Caki2 (cell line): ENCODE measurements at places on chromosomes 3 and 15. TPM values are rescaled to one million over a fixed set of nuclear protein-coding genes. Genes with fewer than 3 reads are reported as not detected.
A peak's percentile ranks its signal among the peaks of the same experiment; 100 is the strongest.

ZPLD1 gene
- total RNA-seq: 0.84 TPM in 1 of 2 replicates, not detected in the other

SPATA12 gene
- 0.43 and 1.0 TPM in 2 replicates for total RNA-seq

GOLGA6D gene
- not detected in 2 replicates for total RNA-seq

ECE2 gene
- not detected in 2 replicates for total RNA-seq

GPR149 gene
- not detected in 2 replicates for total RNA-seq

FBXL2 gene
- 5.7 and 8.0 TPM in 2 replicates for total RNA-seq

CLDN11 gene
- total RNA-seq: 21.1 and 30.2 TPM in 2 replicates

PLSCR2 gene
- not detected in 2 replicates for total RNA-seq

KLHL6 gene
- total RNA-seq: not detected in 2 replicates

PYGO1 gene
- 0.96 and 1.9 TPM in 2 replicates for total RNA-seq

FOXB1 gene
- not detected in 2 replicates for total RNA-seq

SOX2 gene
- not detected in 2 replicates for total RNA-seq

IQCF5 gene
- not detected in 2 replicates for total RNA-seq

EFHB gene
- 1.6 and 1.8 TPM in 2 replicates for total RNA-seq

TTLL13 gene
- total RNA-seq: 0.07 and 4.3 TPM in 2 replicates

ABI3BP gene
- 0.10 TPM in 1 of 2 replicates, not detected in the other for total RNA-seq

HTD2 gene
- total RNA-seq: 7.9 and 8.7 TPM in 2 replicates

GRCh38 chr3:50698269-50698668 is 23.5 kb downstream of the DOCK3 start:
- DNase-seq: no peak

DNA sequence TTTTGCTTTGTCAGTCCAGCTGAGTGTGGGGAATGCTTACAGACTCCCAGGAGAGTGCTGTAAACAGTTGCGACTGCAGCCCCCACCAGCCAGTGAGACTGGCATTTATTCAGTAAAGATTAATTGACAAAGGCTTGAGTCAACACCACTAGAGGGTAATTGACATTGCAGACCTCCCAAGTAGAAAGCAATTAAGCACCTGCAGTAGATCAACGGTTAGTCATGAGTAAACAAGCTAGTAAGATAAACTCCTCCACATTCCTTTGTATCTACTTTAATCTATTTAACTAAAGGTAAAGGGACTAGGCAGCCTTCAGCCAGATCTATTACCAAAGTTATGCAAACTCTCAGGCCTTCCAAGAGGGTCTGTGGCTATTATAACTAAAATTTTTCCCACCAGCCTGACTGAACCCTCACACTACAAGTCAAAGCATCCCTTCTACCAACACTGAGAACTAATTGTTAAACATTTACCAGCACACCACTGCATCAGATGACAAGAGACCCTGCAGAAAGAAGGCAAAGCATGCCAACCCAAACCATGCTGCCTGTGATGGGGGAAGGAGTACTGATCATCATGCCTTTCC is 30.5 kb upstream of the GALNT15 start:
- peak; percentile 65 for DNase-seq

DNA sequence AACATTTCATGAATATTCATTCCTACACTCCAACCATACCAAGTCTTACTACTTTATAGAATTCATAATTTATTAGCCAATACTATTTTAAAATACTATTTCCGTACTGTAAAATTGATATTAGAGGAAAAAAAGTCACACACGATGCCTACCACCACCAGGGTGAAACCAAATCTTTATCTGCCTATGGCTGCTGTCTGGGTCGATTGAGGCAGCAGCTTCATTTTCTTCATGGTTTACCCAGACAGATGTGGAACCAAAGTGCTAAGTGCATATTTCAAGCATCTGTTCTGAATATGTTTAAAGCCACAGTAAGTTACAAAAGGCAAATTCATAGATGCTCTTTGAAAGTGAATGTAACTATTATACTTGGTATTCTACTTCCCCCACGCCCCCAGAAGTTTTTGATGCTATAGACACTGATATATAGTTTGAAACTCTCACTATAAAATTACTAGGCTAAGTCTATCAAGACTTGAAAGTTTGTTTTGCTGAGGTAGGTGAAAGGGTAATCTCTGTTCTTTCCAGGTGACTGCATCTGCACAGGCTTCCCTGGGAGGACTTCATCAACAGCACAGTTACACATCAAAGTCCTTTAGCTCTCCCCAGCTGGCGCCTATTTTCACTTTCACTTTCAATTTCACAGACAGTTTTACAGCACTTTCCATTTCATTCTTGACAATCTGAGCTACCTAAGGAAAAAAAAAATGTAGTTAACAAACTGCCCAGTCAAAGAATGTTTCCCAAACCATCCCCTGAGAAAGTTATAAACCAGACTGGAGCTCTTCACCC is 113.9 kb downstream of the POLQ start:
- peak; percentile 36 for DNase-seq

- DNase-seq: no peak
Measured at GRCh38 chr3:9701711-9702110, 1.9 kb upstream of the CPNE9 start.

DNA sequence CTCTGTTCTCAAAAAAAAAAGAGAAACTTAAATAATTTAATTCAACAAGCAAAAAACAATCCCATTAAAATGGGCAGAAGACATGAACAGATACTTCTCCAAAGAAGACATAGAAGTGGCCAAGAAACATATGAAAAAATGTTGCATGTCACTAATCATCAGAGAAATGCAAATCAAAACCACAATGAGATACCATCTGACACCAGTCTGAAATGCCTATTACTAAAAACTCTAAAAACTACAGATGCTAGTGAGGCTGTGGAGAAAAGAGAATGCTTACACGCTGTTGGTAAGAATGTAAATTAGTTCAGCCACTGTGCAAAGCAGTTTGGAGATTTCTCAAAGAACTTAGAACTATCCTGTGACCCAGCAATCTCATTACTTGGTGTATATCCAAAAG is 382.9 kb downstream of the OTOL1 start:
- DNase-seq: no peak

GRCh38 chr3:52194485-52195290 is 3.3 kb upstream of the ALAS1 start:
- no peak for DNase-seq

DNA sequence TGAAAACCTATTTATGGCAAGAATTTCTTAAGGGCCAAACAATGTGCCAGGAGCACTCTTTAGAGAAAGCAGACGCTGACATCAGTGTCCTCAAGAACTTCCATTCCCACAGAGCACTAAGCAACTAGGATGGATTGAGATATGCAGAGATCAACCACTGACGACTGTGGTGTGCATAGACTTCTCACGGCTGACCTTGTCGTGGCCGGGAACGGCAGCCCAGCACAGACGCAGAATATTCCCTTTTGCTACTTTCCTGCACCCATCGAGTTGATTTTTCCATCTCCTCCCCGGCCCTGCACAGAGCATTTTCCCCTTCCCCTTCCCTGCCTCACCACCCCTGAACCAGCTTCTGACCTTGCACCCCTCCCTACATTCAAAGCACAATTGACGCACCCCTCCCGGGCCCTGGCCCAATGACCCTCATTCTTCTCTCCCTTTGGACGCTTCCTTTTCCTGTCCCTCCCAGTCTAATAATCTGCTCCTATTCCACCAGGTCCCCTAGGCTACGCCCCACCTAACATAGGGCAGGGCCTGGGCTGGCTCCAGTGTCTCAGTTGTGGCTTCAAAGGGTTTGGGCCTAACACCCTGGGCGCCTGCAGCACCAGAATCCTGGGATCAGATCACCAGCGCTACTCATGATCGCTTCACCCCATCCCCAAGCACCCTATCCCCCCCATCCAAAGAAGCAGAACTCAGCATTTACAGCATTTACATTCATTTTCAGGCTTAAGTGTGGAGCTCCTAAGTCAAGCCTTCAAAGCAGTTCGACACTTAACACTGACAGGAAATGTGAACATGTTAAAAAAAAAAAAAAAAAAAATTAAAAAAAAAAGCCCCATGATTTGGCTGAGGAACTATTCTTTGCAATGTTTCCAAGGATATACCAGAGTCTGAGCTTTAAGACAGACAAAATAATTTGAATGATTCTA is 151.2 kb downstream of the FOXP1 start:
- no peak for DNase-seq

DNA sequence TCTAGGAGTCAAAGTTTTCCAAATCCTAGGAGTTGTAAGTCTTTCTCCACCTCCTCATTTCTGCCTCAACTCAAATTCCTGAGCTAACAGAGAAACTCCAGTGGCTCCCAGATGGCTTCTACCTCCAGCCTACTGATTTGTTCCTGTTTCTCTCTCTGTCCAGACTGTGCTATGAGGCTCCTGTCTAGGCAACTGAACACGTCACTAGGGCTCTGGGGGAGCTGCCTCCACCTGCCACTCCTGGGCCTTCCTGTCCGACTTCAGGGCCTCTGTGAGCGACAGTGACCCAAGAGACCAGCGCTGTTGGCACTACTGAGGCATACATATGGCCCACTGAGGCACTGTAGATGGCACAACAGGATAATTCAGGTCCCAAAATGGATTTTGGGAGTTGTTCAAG is 71.4 kb downstream of the EXOG start:
- no peak for DNase-seq

DNA sequence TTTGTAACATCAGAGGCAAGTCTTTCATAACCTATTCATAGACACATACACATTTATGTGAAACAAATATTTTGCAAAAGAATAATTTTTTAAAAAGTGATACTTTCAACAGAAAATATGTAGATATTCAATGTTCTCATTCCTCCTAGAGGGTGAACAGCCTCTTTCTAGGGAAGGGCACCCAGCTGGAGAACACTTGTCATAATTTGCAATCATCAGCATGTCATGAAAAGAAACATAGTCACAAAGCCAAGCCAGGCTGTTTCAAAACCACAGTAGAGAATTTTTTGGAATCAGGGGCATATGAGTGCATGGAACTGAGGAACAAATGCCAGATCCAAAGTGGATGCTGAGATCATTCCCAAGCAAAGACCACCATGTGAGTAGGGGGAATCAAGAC is 406.9 kb upstream of the ADAMTS9 start:
- no peak for DNase-seq

DNA sequence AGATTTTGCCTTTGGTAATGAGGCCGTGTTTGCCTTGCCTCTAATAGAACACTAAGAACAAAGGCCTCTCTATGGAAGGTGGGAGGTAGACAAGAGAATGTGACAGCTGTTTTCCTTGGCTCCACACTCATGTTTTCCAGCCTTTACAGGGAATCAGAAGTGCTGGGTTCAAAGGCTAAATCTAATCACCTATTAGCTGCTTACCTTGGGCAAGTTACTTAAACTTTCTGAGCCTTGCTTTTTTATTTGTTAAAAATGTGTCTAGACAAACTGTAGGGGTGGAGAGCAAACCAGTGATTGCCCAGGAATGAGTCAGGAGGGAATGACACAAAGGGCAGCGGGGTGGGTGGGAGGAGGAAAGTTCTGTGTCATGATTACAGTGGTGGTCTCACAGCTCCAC is 179.0 kb downstream of the P3H2 start:
- DNase-seq: peak; percentile 97

GRCh38 chr3:14137004-14137403 is 12.2 kb downstream of the TMEM43 start:
- DNase-seq: no peak

DNA sequence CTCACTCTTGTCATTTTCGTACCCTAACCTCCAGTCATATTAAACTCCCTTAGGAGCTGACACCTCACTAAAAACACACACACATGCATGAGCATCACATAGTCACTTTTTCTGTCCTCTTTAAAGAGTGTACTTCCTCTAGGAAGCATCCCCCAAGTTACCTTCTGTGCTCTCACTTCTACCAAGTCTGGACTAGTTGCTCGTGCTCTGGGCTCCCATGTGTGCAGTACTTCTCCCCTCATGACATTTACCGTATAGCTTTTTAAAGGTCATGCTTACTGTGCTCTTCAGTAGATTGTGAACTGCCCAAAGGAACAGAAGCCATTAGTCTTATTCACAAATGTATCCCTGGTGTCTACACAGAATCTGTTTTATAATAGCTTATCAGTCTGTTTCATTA is 42.0 kb downstream of the CRYBG3 start:
- DNase-seq: no peak

DNA sequence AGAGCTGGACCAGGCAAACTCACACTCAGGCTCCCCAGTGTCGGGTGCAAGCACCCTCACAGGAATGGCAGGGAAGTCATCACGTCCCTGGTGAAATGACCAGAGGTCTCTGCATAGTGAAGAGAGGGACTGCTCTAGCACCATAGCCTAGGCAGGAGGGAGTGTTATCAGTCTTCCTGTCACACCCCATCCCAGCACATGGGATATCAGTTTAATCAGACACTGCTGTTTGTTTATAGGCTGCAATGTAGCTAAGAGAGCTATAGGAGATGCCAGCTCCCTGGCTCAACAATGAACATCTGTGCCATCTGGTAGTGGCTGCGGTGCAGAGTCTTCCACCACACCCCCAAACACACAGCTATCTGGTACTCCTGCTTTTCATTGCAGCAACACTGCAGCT is 776.6 kb downstream of the ZNF385D start:
- no peak for DNase-seq

- no peak for DNase-seq
Measured at GRCh38 chr3:73745526-73746191, 120.9 kb upstream of the PDZRN3 start.

- DNase-seq: no peak
Measured at GRCh38 chr15:68580026-68580882, 1.5 kb downstream of the CORO2B start.

DNA sequence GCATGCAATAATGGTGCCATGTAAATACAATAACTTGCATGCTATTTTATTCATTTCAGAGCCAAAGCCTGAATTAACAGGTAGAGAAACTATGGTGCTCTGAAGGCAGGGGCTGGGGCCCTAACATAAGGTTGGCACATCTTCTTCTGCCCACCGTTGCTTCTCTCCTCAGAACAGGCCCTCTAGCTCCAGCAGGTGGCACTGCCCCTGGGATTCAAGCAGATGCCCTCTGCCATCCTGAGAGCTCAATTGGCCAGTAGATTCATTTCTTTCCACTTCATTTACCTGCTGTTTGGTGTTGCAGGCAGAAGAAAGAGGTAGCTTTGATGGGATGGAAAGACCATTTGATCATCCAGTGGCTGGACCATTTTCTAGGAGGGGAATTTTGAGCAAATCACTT is 130.5 kb downstream of the FOXB1 start:
- no peak for DNase-seq

DNA sequence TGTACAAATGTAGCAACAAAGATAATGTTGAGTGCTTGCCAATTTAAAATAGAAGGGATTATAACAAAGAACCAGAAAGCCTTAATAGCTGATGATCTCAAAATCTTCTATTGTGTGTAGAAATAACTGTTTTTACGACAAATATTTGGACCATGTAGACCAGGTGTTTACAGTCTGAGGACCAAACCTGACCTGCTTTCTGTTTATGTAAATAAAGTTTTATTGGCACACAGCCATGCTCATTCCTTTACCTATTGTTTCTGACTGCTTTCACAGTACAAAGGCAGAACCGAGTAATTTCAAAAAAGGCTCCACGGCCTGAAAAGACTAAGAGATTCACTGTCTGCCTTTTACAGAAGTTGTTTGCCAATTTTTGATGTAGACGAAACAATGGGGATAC is 91.8 kb downstream of the GOLIM4 start:
- no peak for DNase-seq

GRCh38 chr3:185421577-185422232 is 58.8 kb downstream of the MAP3K13 start:
- no peak for DNase-seq

- DNase-seq: no peak
Measured at GRCh38 chr15:22874256-22874655, 35.8 kb downstream of the NIPA2 start.
